ENCODE measurements at places on chromosomes 3 and 15.

- no peak for DNase-seq
These were observed 47.0 kb downstream of the OSBPL10 start for GRCh38 chr3:31934018-31934417.

DNA sequence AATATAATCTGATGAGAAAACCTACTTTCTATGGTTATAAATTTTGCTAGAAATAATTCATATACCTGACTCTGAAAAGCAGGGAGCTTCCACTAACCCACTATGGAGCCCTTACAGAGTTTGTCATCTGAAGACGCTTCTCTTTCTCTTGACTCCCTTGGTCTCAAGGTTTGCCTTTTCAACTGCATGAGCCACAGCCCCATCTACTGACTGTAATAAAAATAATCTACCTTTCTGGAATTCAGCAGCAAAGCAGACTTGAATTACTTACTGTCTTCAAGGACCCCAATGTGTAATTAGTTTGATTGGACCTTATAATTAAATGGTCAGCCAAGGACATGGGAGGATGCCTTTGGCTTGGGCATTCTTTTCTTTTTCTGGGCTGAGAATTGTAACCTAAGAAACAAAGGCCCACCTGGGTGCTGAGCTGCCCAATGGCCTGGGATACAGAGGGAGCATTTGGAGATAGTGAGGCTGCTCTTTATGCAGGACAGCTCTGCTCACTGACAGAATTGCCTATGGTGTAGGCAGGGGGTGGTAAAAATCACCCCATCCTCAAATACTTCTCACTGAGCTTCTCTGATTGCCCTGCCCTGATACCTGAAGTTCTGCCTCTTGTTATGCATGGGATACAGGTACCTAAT lies 178.6 kb upstream of the TRIM42 start:
- DNase-seq = no peak

DNA sequence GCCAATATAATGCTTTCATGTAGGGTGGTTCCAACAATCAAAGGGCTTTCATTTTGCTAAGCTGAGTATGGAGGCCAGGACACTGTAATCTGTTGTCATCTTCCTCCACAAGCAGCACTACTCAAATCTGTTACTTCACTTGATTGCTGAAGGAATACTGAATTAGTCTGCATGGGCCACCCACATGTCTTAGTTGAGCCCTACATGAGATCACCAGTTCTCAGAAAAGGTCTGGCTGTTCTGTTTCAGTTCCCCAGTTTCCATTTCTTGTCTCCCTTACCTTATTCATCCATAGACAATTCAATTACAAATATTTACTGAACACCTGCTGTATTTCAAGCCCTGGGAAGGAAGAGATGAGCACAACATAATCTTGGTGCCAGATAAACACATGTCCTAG lies 119.2 kb downstream of the FHIT start:
- no peak for DNase-seq

DNA sequence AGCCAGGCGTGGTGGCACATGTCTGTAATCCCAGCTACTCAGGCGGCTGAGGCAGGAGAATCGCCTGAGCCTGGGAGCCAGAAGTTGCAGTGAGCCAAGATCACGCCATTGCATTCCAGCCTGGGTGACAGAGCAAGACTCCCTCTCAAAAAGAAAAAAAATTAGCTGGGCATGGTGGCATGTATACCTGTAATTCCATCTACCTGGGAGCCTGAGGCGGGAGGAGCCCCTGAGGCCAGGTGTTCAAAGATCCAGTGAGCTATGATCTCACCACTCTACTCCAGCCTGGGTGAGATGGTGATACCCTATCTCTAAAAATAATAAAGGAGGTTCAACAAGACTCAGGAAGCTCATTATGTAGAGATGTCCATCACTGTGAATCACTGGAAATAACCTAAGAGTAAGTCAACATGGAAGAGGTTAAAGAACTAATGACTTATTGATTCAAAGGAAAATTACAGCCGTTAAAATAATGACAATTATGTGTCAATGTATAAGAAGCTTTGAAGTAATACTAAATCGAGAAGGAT lies 19.8 kb upstream of the RAB7A start:
- DNase-seq = no peak

- DNase-seq = no peak
These were observed 985 bp downstream of the TRPC1 start for GRCh38 chr3:142724682-142725356.

- no peak for DNase-seq
These were observed 377.3 kb downstream of the EPHB1 start for GRCh38 chr3:135172191-135172869.
